ENCODE measurements at places on chromosomes 7 and 10.

GRCh38 chr10:76778914-76779795 lies 858.5 kb downstream of the KCNMA1 start:
- DNase-seq, result no peak

DNA sequence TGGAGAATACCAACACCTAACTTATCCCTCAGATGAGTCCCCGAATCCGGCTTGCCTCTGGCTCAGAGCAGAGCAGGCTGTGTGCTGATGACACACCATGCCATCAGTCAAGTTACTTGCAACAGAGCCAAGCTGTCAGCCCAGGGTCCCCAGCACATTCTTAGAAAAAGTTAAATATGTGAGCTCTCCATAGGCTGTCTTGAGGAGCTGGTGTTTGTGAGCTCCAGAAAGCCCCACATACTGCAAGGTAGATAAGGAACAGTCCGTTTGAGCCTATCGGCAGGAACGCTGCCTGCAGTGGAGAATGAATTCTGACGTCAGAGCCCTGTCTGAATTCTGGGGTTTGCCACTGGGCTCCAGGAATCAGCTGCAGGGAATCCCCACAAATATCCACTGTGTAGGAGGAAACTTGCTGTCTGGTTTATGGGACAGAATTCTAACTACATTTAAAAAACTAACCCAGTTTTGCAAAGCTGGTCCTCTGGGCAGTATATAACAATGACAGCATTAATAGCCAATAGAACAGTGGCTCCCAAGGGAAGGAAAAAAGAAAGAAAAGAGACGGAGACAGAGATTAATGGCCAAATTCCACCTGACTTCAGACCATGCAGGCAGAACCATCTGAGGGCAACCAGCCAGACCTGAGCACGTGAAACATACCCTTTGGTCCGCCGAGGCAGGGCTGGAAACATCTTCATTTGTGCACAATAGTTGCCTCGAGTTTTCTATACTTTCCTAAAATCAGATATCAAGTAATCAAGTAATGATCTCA lies 3.6 kb downstream of the SFXN4 start:
- no peak for DNase-seq

- DNase-seq, result no peak
Measured at GRCh38 chr7:116776610-116777289, 85.6 kb upstream of the CAPZA2 start.

- no peak for DNase-seq
Measured at GRCh38 chr7:73567846-73568685, 10.3 kb downstream of the TBL2 start.

DNA sequence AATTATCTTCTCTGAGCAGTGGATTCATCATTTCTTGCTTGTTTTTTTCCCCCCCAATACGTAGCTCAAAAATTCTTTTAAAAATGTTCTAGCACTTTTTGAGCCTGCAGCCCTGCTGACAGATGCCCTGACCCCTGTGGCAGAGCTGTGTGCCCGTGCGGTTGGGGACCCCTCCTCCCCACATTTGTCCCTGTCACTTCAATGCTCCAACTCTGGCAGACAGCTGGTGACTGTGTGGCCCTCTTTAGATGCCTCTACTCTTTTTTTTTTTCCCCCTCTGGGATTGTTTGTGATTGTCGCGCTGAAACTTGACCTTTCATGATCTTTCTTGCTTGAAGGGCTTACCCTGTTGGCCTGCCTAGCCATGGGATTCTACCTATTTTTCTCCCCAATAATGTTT lies 214.1 kb downstream of the TMEM178B start:
- no peak for DNase-seq

Data from hematopoietic multipotent progenitor cell (in vitro differentiated cells).